Fibroblast of lung (primary cell): ENCODE measurements at places on chromosomes 5 and 9.
A peak's percentile ranks its signal among the peaks of the same experiment; 100 is the strongest.

DNA sequence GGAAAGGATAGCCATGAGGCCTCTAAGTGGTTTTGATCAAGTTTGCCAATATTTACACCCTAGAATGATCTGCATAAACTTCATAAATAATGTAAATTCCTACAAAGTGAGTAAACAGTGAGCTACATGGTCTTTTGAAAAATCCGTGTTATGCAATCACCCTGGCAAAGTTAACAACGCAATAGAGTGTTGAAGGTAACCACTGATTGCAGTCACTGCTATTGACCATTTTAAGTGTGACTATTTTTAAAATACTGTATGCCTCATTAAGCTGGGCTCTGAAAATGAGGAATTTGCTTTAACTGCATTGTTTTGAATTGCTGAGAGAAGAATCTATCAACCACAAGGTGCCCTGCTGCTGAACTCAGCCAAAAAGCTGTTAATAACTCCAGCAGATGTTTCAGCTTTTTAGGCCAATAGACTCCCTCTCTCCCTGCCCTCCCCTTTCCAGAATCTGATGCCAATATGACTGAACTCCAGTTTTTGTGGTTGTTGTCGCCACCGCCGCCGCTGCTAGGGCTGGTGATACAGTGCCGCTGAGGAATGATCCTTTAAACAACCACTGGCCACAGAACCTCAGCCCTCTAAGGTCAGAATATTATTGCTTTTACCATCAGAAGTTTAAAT is 35.3 kb upstream of the SMARCA2 start:
- no peaks in the 10 kb centered on the region for H3K27me3 ChIP-seq
- no peak overlapping the region for H3K27ac ChIP-seq
- peak; percentile 93 for DNase-seq
- no peak overlapping the region for H3K4me3 ChIP-seq
- H3K4me1 ChIP-seq, result peaks cover 6% of the 10 kb centered on the region

DNA sequence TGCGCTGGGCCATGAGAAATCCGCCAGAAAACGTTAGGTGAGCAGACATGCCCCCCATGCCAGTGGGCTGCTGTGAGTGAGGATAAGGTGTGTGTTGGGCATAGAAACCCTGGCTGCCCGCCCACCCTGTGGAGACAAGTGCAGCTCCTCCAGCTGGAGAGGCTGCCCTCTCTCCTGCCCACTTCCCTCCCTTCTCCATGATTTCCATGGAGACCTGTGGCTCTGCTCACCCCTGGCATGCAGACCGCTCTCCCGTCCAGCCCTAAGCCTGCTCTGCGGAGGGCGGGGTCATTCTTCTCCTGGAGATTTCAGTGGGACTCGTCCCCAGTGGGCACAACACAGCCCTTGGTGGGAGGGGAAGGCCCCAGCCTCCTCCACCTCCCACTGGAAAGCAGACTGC is 133.0 kb upstream of the FAM120A start:
- H3K36me3 ChIP-seq, result no peaks in the 10 kb centered on the region
- DNase-seq, result no peak
- no peak overlapping the region for H3K27ac ChIP-seq

DNA sequence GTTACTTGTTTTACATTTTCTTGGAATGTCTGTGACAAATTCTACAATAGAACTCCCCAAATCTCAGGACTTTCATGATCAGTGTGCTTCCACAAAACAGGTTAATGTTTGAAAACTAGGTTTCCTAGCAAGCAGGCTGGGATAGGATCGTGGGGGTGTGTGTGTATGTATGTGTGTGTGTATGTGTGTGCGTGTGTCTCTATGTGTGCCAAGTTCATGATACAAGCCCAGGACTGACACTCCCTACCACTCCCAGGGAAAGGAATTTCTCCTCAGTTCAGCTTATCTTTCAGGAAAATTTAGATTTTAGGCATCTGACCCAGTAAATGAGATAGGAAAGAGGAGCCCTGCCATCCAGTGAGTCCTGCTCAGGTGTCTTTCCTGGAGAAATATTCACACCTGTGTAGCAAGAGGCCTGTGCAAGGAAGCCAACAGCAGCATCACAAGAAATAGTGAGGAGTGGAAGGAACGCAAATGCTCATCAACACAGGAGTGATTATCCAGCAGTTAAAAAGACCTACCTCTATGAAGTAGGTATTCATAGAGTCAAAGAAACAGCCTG is 13.8 kb upstream of the ABLIM3 start:
- no peaks in the 10 kb centered on the region for H3K27me3 ChIP-seq
- H3K27ac ChIP-seq, result no peak overlapping the region

GRCh38 chr5:138661291-138661960 is 86.2 kb upstream of the HSPA9 start:
- no peak overlapping the region for H3K27ac ChIP-seq
- no peak overlapping the region for H3K4me3 ChIP-seq
- no peak for DNase-seq
- no peaks in the 10 kb centered on the region for H3K36me3 ChIP-seq
- no peaks in the 10 kb centered on the region for H3K4me1 ChIP-seq

GRCh38 chr5:89213573-89213972 is 330.6 kb upstream of the MEF2C start:
- no peak overlapping the region for H3K27ac ChIP-seq
- H3K4me3 ChIP-seq, result no peak overlapping the region
- DNase-seq, result peak; percentile 84
- peaks cover 2% of the 10 kb centered on the region for H3K4me1 ChIP-seq
- H3K36me3 ChIP-seq, result no peaks in the 10 kb centered on the region

DNA sequence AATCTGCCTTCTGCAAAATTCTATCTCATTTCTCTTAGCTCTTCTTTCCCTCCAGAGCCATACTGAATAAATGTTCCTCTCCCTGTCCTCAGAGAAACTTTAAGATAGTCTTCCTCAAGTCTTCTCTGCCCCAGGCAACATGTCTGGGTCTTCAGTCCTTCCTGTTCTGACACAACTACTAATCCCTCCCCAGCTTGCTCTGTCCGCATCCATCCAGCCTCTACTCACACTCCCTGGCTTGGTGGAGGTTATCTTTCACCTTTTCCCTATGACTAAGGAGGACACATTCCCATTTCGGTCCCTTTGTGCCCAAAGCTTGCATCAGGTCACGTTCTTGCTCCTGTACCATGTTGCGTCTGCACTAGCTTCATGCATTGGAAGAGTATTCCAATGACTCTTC is 143.3 kb downstream of the TTLL11 start:
- H3K36me3 ChIP-seq, result no peaks in the 10 kb centered on the region
- H3K4me3 ChIP-seq, result no peak overlapping the region
- DNase-seq, result no peak
- no peaks in the 10 kb centered on the region for H3K27me3 ChIP-seq
- H3K27ac ChIP-seq, result no peak overlapping the region
